Activated CD4-positive, alpha-beta memory T cell treated with anti-CD3 and anti-CD28 coated beads for 36 hours (primary cell): ENCODE measurements at places on chromosomes 2 and 18. TPM values are rescaled to one million over a fixed set of nuclear protein-coding genes. Genes with fewer than 3 reads are reported as not detected.

The RND3 gene
- total RNA-seq: not detected

The PRKAG3 gene
- not detected for total RNA-seq

The TMEM37 gene
- total RNA-seq: not detected

The DLX1 gene
- not detected for total RNA-seq

The LRP1B gene
- not detected for total RNA-seq

The PIKFYVE gene
- total RNA-seq: 22.4 TPM

The BABAM2 gene
- total RNA-seq: 72.3 TPM

The LDLRAD4 gene
- total RNA-seq: 30.1 TPM

The CCNYL1 gene
- total RNA-seq: 6.4 TPM

The CHRND gene
- not detected for total RNA-seq

The GRHL1 gene
- 1.1 TPM for total RNA-seq

The TRIM43 gene
- not detected for total RNA-seq

The TMEM169 gene
- 2.0 TPM for total RNA-seq

The MTCL1 gene
- 0.40 TPM for total RNA-seq

The LINC00305 gene
- not detected for total RNA-seq

The PMS1 gene
- 38.6 TPM for total RNA-seq

The RAX gene
- not detected for total RNA-seq

The C1QL2 gene
- total RNA-seq: not detected

The L3MBTL4 gene
- 0.31 TPM for total RNA-seq

The C2orf81 gene
- total RNA-seq: 2.8 TPM

The YIPF4 gene
- total RNA-seq: 43.5 TPM
